ENCODE measurements at places on chromosomes 12 and 14.

DNA sequence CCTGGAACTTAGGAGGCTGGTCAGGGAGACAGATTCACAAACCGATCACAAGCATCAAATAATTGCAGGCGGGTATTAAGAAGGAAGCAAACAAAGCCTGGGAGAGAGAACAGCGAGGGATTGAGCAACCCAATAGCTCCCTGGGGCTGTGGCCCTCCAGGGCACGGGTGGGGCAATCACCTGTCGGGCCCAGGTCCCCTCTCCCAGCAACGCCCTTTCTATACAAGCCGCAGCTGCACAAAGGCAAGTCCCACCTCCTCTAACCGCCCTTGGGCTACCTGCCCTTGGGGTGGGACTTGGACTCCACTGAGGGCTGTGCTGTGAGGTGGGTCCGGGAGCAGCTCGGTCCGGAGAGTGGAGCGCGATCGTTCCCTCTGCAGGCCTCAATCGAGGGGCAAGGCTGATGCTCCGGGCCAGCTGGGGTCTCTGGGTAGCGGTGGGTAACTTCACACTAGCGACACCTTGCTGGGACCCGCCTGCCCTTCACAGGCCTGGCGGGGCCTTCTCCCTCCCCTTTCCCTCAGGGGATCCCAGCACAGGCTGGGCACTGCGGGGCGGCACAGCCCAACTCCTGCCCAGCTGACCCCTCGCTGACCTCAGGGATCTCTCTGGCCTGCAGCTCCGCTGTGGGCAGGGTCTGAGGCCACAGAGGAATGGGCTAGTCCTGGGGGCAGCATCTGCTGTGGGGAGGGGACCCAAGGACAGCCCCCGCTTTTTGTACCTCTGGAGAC is 8.0 kb downstream of the PHB2 start:
- DNase-seq = no peak

- DNase-seq = no peak
Observed at GRCh38 chr12:91364471-91365184, 182.0 kb upstream of the DCN start.

- DNase-seq = no peak
Observed at GRCh38 chr12:91801048-91801447, 344.6 kb downstream of the BTG1 start.

DNA sequence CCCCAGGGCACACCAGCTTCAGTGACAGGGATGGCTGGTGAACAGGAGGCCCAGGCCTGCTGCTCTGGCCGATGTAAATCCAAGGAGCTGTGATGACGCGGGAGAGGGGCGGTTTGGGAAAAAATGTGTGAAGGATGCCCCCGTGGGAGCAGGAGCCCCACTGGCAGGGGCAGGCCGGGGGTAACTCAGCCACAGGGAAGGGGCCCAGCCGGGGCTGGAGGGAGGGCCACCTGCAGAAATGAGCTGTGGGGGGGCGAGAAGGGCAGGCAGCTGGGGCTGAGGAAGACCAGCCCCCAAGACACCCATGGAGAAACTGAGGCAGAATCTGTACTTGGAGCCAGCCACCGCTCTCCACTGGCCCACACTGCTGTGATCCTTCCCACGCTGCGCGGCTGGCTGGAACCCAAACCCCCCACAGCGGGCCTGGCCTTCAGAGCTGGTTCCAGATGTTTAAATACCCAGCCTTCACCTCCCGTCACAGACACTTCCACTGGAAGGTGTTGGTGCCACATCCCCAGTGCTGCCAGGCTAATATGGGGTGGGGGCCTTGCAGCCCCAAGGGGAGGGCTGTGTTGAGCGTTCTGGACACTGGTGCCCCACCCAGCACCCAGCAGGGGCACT is 28.5 kb upstream of the ANKRD9 start:
- DNase-seq = no peak

DNA sequence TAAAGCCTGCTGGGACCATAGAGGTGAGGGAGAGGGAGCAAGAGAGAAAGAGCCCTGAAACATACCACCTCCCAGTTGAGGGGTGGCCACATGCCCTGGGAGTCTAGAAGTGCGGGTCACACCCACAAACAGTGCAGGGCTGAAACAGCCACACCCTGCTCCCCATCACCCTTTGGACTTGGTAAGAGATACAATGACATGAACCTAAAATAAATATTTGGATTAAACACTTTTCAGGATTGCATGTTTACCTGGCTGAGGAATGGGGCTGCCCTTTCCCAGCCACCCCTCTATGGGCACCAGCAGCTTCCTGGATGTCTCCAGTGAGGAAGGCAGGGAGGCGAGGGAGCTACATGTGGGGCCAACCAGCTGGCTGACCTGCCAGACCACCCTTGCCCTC is 39.0 kb upstream of the TC2N start:
- no peak for DNase-seq

GRCh38 chr12:31249356-31249755 is 76.6 kb downstream of the SINHCAF start:
- no peak for DNase-seq
